Activated naive CD4-positive, alpha-beta T cell treated with anti-CD3 and anti-CD28 coated beads, Interleukin-2, amount 50 U/mL, for 72 hours (primary cell): ENCODE measurements at places on chromosomes 6 and 20. TPM values are rescaled to one million over a fixed set of nuclear protein-coding genes. Genes with fewer than 3 reads are reported as not detected.

The NFATC2 gene
- total RNA-seq, result 29.9 TPM

The ADGRF1 gene
- not detected for total RNA-seq

DNA sequence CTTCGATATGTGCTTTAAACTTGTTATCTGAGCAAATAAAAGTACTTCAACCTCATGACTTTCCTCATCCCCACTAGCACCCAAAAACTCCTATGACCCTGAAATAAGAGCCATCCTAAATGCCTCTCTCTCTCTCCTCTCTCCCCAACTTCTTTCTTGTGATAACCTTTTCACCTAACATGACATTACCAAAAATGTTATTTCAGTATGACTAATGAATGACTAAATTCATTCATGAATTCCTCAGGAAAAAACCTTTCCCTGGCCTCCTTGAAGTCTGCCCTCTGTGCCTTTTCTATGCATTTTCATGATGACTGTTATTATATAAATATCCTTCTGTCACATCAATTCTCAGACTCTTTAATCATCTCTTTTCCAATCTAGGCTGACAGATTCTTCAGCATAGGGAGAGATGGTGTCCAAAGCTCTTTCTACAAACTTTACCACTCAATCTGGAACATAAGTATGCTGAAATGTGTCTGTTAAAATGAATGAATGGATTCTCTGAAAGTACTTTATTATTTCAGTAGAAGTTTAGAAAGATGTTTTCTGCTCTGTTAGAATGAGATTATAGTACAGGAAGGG is 114.3 kb upstream of the GGTLC1 start:
- no peak for DNase-seq

DNA sequence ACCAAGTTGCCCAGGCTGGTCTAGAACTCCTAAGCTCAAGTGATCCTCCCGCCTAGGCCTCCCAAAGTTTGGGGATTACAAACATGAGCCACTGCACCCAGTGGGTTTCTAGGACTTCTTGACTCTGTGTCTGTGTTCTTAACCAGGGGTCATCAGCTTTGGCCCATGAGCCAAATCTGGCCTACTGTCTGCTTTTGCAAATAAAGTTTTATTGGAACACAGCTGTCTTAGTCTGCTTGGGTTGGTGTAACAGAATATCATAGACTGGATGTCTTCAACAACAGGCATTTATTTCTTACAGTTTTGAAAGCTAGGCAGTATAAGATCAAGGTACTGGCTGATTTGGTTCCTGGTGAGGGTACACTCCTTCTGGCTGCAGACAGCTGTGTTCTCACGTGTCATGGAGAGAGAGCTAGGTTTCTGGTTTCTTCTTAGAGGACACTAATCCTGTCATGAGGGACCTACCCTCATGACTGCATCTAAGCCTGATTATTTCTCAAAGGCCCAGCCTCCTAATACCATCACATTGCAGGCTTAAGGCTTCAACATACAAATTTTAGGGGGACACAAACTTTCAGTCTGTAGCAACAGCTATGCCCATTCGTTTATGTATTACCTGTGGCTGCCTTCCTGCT is 23.3 kb downstream of the ARFGEF2 start:
- DNase-seq, result no peak

DNA sequence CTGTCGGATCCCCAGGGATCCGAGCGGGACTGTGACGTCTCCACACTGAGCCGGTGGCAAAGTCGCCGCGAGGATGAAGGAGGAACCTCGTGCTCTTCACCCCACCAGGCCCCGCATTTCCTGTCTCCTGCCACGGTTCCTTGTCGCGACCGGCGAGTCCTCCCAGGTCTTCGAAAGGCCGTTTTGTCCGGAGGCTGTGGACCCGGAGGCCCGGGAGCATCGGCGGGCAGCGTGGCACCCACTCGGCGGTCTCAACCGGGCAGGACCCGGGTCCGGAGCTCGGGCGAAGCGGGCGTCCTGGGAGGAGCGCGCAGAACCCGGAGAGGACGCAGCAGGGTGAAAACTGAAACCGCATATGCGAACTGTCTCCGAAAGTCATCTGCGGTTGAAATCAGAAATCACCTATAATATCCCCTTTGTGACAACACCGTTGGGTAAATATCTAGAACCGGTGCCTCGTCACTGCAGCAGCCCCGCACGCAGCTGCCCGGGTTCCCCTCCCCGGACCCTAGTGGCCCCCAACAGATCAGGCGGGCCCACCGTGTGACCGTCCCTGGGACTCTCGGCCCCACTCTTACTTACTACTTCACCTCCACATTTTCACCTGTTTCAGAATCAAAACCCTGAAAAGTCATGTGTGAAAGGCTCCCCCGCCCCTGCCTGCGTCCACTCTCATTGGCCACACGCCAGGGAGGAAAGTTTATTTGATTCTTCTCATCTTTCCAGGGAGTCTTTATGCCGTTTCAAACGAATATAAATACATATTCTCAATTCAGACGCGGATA is 3.1 kb upstream of the ULBP2 start:
- DNase-seq, result no peak

DNA sequence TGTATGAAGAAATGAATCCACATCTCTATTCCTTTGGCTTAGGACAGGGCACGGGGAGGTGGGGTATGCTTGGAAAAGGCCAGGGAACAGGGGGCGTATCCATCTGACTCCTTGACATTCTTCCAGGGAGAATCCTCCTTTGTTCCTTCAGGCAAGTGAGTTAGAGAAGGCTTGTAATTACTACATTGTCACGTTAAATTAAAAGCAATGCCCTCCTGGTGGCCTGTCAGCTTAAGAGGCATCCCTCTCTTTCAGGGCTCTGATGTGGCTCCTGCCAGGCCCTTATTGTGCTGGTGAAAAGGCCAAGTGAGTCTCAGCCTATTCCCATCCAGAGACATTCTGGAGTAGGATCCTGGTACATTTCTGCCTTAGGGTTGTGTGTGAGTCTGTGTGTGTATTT is 128.3 kb downstream of the FOXA2 start:
- no peak for DNase-seq

- DNase-seq, result no peak
Measured at GRCh38 chr6:27279513-27280063, 32.1 kb downstream of the PRSS16 start.

DNA sequence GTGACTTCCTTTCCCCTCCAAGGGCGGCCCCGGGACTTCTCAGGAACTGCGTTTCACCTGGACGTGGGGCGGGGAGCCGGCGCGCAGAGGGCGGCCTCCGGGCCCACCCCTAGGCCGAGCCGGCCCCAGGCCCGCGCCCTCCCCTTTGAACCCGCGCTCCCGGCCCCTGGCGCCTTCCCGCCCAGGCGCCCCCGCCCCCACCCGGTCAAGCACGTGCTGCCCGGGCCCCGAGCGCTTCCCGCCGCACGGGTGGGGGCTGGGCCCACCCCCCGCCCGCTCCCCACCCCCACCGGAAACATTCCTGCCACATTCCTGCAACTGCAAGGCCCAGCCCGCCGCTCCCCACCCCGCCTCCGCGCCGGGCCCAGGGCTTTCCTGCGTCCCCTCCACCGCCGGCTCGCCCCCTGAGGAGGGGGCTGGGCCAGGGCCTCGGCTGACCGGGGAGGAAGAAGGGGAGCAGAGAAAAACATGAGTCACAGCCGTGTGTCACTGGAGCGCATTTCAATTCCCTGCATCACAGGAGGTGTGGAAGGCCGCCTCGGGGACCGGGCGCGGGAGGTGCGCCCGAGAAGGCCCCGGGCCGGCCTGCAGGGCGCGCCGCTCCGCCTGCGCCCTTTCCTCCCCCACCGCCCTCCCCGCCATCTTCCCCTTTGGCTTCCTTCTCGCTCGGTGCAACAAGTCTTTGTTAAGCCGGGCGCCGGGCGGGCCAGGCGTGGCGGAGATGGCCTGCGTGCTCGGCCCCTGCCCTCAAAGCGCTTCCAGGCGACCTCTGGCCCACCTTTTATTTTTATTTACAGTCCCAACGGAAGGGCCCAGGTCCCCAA is 1.2 kb upstream of the HMGA1 start:
- DNase-seq, result peak; percentile 63
